ENCODE measurements at places on chromosomes 2 and 18. TPM values are rescaled to one million over a fixed set of nuclear protein-coding genes. Genes with fewer than 3 reads are reported as not detected.

The NCKAP5 gene
- 20.2 TPM for total RNA-seq

The AQP12A gene
- total RNA-seq: not detected

The ANKRD62 gene
- total RNA-seq: 0.09 TPM

The IL1R1 gene
- total RNA-seq: 163 TPM

The TTC39C gene
- 21.3 TPM for total RNA-seq

The CCT4 gene
- total RNA-seq: 101 TPM

The SPAG16 gene
- total RNA-seq: 28.1 TPM

The DIPK1C gene
- total RNA-seq: not detected

The ABCG5 gene
- total RNA-seq: not detected

The IL37 gene
- total RNA-seq: not detected

The ALPP gene
- 25.8 TPM for total RNA-seq

The MEP1B gene
- total RNA-seq: not detected

The UGT1A3 gene
- not detected for total RNA-seq

The IL18R1 gene
- total RNA-seq: 35.5 TPM

The ERBB4 gene
- 9.4 TPM for total RNA-seq

The EXOC6B gene
- 20.9 TPM for total RNA-seq

The PTH2R gene
- total RNA-seq: 0.25 TPM

The TRAF3IP1 gene
- total RNA-seq: 19.5 TPM

The DSG2 gene
- 28.0 TPM for total RNA-seq

The DSC1 gene
- not detected for total RNA-seq

The MAPRE2 gene
- total RNA-seq: 26.3 TPM

The UGT1A8 gene
- 0.26 TPM for total RNA-seq

The TWIST2 gene
- total RNA-seq: 12.5 TPM

The GAL3ST2 gene
- total RNA-seq: 0.40 TPM

The SLC19A3 gene
- total RNA-seq: 28.1 TPM

The KCNE4 gene
- 5.3 TPM for total RNA-seq

The FANCL gene
- 15.5 TPM for total RNA-seq

The HRH4 gene
- total RNA-seq: 0.54 TPM

The AMER3 gene
- 0.74 TPM for total RNA-seq

The RFX8 gene
- 0.58 TPM for total RNA-seq

The GPR45 gene
- not detected for total RNA-seq

The C1GALT1C1L gene
- total RNA-seq: 1.4 TPM

The UGT1A4 gene
- 0.21 TPM for total RNA-seq

The SGPP2 gene
- total RNA-seq: 6.5 TPM

The SETBP1 gene
- 43.8 TPM for total RNA-seq

The STAMBP gene
- total RNA-seq: 25.1 TPM

The TEX44 gene
- not detected for total RNA-seq

The SNORC gene
- total RNA-seq: 0.97 TPM

The BIN1 gene
- total RNA-seq: 41.7 TPM

The COL4A4 gene
- 20.1 TPM for total RNA-seq

The M1AP gene
- 0.83 TPM for total RNA-seq

The PAX8 gene
- 5.9 TPM for total RNA-seq

The YPEL5 gene
- total RNA-seq: 154 TPM

The DES gene
- total RNA-seq: 23.9 TPM

The C2orf92 gene
- 19.0 TPM for total RNA-seq

The AKAIN1 gene
- not detected for total RNA-seq

The CTAGE1 gene
- total RNA-seq: 0.06 TPM

The SLC23A3 gene
- 2.0 TPM for total RNA-seq

The GMCL1 gene
- total RNA-seq: 13.4 TPM

The CFAP53 gene
- 7.1 TPM for total RNA-seq

The POLR1B gene
- 20.9 TPM for total RNA-seq

The DNAJC5G gene
- total RNA-seq: not detected

The FEV gene
- not detected for total RNA-seq

The CGREF1 gene
- 0.89 TPM for total RNA-seq

The MEIS1 gene
- total RNA-seq: 60.6 TPM

The RAX gene
- not detected for total RNA-seq

The C2orf66 gene
- not detected for total RNA-seq

The ESCO1 gene
- 28.2 TPM for total RNA-seq

Data from lung (tissue), 17 donors.